ENCODE measurements at places on chromosomes 16 and 17.

GRCh38 chr16:57268804-57269800 lies 15.4 kb downstream of the PLLP start:
- no peak for DNase-seq

DNA sequence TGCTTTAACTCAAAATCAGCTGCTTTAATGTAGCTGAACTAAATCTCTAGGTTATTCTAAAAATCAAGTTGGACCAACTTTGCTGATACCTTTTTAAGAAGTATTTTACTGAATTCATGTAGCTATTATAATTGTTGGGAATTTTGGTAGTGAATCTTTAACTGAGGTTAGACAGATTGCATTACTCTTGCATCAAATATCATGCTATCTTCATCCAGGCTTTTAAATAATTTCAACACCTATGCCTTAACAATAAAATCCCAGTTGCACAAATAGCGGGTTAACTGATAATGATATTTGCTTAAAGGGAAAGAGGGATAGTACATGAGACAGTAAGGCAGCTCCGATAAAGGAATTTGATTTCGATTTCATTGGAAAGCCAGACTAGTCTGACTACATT lies 241.3 kb upstream of the TBX2 start:
- DNase-seq = no peak

DNA sequence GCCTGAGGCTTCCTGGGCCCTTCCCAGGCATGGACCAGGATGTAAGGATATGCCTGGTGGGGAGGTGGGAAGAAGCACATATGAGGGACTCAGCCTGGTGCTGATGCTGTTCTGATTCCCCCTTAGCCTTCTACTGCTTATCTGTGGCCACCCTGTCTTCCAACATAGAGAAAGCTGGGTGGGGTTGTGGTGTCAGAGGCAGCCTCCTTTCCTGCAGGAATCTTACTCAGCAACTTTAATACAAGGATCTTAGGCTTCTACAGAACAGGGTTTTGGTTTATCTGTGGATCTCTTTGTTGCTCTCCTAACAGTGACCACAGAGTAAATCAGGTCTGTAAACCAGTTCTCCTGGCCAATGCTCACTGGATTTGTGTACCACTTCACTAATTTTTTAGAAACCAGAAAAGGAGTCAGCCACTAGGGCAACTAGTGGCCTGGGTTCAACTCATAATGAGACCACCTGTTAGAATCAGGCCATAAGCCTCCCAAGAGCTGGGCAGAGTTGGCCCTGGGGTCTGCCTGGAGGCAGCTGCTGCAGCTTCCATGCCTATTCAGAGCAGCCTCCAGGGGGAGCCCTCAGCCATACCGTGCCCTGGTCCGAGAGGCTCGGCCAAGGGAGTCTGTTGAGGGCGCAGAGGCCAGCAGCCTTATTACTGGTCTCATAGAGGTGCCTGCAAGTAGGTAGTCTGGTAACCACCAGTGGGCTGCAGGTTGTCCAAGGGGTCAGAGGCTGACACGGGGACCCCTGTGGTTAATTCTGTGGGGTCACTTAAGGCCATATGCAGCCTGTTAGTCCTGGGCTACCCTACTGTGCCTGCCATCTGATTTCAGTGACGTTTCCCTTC lies 7.1 kb downstream of the HAS3 start:
- peak; percentile 35 for DNase-seq

DNA sequence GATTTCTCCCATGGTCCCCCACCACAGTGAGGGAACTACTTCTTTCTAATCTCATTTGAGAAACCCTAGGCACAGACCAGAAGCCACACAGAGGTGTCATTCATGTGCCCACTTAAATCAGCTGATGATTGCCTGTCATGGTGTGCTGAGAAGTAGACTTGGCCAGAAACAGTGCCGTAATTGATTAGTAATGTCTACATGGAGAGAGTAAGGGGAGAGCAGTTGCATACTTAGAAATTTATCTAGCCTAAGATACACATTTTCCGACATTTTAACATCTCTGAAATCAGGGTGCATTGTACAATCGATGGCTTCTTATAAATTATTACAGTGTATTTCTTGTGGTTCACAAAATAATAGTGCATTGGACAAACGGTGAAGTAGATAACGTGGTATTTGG lies 271.8 kb downstream of the IRF8 start:
- DNase-seq = no peak

DNA sequence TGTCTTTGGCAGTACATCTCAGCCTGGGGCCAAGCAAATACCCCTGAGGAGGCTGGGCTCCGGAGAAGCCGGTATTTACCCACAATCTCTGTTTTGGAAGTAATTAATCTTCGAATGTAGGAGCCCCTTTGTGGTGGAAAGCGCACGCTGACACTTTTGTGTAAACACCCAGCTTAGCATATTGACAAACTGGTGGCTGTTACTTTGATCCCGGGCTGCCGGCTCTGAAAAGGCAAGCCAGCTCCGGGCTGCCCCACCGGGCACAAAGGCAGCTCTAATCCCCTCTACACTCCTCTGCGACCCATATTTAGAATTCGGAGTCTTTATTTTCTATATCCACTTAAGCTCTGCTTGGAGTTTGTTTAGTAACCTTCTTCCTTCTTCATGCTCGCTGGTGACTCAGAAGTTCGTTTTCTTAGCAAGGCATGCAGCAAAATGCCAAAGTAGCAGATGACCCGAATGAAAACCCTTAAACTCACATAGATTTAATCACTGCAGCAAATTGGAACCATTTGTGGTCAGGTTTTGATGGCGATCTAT lies 144.0 kb upstream of the IRX3 start:
- DNase-seq = no peak

DNA sequence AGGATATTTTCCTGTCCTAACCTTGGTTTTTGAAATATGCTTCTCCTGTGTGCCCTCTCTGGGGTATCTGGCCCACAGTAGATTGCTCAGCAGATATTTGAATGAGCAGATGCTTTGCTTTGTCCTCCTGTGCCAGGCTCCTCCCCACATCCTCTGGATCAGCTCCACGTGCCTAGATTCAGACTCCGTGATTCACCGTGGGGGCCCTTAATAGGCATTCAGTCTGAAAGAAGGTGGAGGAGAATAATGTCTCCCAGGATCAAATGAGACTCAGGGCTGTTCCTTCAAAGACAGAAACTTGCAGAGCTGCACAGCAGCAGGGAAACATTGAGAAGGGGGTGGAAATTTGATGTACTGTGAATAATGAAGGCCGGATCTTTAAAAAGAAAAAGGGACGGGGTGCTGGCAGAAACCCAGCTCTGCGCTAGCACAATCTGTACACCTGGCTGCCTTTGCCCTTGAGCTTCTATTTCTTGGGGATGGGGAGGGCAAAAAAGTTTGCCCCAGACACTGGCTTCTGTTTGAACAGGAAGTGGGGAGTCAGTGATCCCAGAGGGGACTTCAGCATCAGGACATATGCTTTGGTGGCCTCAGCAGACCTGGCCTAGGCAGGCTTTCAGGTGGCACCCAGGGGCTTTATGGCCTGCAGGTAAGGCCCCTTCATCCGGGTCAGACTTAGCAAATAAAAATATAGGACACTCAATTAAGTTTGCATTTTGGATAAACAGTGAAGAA lies 15.9 kb upstream of the SLC12A3 start:
- no peak for DNase-seq

DNA sequence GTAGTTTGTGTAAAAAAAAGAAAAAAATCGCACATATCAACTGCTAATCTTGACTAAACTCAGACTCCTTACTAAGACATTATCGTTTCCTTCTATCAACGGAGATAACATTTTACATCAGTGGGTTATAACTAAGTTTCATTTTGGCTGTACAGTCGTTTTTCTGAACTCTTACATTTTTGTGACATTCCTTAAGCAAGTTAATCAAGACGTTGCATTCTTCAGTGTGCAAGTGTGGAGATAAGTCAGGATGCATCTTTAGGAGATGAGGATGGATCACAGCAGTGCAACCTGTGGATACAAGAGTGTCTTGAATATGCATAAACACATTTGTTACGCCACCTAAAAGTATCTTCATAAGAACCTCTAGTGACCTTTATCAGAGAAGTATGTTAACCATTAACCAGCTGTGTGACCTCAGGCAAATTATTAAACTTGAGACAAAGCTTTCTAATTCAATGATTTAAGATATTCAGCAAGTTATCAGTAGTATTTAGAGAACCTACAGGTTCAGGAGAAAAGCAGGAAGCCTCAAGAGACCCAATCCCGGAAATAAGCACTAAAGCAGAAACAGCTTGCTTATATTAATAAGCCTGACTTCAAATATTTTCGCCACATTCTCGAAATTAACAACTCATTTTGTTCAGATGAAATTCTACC lies 9.4 kb downstream of the CMC2 start:
- DNase-seq = no peak

DNA sequence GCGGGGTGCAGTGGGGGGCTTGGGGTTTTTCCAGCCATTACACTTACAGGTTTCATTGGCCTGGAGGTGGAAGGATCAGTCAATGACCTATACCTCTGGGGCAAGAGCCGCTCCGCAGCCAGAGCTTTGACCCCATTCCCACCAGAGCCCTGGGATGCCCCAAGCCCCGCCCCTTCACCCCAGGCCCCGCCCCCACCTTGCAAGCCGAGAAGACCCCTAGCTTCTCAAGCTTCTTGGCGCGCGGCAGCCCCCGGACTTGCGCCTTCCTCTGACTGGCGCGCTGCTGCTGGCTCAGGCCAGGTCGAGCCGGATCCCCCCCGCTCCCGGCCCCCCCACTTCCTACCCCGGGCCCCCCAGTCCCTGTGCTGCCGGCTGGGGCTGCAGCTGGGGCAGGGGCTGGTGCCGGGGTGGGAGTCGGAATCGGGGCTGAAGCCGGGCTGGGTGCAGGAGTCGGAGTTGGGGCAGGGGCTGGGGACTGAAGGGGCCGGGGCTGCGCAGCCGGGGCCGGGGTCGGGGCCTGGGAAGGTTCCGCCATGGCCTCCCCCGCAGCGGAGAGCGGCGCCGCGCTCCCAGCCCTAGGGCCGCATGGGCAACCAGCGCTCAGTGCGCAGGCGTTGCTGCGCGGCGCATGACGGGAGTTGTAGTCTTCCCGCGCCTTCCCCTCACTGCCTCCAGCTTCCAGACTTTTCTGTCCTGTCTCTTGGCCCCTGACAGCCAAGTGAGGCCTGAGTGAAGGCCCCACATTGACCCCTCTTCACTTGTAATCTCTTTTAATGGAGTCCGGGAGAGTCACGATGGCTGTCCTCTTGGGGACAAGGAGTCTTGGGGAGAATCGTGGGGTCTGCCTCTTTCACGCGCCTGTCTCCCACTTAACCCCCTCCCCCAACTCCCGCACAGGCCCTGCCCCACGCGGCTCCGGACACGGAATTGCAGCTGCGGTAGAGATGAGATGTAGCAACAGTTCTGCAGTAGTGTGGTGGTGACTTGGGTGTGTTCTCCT lies at the start of gene KAT2A:
TSS of gene KAT2A (minus strand) at position 598 of the 1,000 bp plus-strand sequence. CDS start at position 535, 63 bp downstream.
- peak; percentile 76 for DNase-seq

DNA sequence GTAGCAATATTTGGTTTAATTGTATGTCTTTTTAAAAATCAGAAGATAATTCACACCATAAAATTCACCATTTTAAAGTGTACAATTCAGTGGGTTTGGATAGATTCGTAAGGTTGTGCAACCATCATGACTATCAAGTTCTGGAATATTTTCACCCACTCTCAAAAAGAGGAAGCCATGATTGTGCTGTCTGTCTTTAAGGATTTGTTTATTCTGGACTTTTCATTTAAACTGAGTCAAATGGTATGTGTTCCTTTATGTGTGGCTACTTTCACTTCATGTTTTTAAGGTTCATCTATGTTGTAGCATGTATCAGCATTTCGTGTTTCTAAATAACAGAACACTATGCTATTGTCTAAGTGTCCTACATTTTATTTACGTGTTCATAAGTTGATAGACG lies 68.1 kb upstream of the CPHXL start:
- DNase-seq = no peak

DNA sequence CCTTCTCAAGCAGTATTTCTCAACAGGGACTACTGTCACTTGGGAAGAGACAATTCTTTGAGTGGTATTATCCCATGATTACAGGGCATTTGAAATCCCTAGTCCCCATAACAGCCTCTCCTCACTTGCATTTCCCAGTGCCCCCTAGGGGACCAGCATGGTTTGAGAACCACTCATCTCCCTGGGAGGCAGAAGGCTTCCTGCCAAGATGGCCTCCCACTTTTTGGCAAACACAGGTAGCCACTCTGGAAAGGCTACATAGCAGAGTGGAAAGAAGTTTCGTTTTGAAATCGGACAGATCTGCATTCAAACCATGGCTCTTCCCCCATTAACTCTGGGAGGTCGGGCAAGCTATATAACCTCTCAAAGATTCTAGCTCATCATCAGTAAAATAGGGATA lies 256.8 kb downstream of the XYLT1 start:
- no peak for DNase-seq

DNA sequence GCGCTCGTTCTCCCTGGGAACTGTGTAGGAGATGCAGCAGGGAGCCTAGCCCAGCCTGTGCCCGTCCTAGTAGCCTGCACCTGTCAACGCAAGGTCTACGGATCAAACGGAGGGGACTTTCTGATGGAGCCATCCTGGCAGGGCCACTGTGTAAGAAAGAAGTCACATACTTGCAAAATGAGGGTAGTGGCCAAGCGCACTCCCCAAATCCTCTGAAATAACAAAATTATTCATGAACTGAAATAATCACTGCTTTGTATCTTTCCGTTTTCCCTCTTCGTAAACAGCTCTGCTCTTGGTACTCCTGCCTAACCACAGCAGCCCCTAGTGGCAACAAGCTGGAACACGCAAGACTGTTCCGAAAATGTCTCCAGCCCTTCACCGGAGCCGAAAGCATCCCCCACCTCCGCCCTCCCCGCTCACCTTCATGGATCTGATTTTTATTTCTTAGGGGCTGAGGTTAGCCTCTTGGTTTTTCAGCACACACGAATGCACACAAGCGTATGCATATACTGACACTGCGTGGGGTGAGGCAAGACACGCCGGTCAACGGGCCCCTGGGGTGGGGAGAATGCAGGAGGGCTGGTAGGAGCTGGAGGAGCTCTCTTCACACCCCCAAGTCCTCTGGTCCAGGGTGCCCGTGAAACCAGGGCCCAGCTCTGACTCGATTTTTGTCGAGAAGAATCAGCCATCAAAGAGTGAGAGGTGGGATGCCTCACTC lies 100.8 kb downstream of the ABCC12 start:
- peak; percentile 14 for DNase-seq

DNA sequence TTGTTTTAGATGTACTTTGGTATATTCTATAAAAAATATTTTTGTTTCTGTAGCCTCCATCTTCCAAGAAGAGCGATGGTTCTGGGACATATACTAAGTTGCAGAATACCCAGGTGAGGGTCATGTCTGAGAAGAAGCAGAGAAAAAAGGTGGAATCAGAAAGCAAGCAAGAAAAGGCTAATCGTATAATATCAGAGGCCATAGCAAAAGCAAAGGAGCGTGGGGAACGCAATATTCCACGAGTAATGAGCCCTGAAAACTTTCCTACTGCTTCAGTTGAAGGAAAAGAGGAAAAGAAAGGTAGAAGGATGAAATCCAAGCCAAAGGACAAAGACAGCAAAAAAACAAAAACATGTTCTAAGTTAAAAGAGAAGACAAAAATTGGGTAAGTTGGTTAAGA lies 154.6 kb downstream of the CHD9 start:
- no peak for DNase-seq

DNA sequence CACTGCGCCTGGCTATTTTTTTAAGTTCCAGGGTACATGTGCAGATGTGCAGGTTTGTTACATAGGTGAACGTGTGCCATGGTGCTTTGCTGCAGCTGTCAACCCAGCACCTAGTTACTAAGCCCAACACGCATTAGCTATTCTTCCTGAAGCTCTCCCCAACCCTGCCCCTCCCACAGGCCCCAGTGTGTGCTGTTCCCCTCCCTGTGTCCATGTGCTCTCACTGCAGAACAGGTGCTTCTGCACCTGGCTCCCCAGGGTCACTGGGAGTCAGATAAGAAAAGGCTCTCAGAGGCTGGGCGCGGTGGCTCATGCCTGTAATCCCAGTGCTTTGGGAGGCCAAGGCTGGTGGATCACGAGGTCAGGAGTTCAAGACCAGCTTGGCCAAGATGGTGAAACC lies 6.2 kb downstream of the HASPIN start:
- DNase-seq = no peak

- DNase-seq = no peak
Observed at GRCh38 chr16:84136331-84137125, 8.4 kb downstream of the HSDL1 start.

Measured in CD4-positive, alpha-beta T cell treated with Interleukin-1 beta for 1 hour (primary cell).